ENCODE measurements at places on chromosomes 16 and 17. TPM values are rescaled to one million over a fixed set of nuclear protein-coding genes. Genes with fewer than 3 reads are reported as not detected.

GRCh38 chr16:70481929-70482536 is 27.6 kb downstream of the FCSK start:
- no peak overlapping the region for H3K4me3 ChIP-seq
- no peaks in the 10 kb centered on the region for H3K27me3 ChIP-seq
- peaks cover 33% of the 10 kb centered on the region for H3K36me3 ChIP-seq
- H3K27ac ChIP-seq, result no peak overlapping the region

DNA sequence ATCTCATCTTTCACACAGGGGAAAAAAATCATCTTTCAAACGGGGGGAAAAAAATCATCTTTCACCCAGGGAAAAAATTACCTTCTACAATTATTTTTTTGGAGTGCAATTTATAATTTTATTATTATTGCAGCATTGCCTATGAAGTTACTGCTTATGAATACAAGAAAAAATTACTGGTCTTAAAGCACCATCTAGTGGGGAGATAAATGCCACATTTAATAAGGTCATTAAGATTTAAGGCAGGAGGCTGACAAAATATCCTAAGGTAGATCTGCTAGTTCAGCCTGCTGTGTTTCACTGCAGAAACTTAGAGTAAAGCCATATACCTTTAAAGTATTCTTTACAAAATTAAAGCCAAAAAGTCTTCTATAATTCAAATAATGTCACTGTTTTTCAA is 13.7 kb downstream of the SHCBP1 start:
- no peaks in the 10 kb centered on the region for H3K27me3 ChIP-seq
- H3K27ac ChIP-seq, result no peak overlapping the region
- H3K4me1 ChIP-seq, result no peaks in the 10 kb centered on the region
- H3K4me3 ChIP-seq, result no peak overlapping the region

DNA sequence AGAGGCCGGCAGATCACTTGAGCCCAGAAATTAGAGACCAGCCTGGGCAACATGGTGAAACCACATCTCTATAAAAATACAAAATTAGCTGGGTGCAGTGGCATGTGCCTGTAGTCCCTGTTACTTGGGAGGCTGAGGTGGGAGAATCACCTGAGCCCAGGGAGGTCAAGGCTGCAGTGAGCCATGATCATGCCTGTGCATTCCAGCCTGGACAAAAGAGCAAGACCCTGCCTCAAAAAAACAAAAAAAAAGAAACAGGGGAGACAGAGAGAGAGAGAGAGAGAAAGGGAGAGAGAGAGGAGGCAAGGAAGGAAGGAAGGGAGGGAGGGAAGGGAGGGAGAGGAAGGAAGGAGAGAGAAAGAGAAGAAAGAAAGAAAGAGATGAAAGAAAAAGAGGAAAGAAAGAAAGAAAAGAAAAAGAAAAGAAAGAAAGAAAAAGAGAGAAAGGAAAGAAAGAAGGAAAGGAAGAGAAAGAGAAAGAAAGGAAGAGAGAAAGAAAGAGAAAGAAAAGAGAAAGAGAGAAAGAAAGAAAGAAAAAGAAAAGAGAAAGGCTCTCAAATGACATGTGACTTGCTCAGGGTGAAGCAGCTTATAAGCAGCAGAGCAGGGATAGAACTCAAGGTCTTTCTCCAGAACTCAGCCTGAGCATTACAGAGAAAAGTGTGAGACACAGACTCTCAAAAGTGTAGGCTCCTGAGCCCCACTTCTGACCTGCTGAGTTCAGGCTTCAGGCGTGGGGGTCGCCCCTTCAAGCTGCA is 15.5 kb downstream of the CX3CL1 start:
- no peak overlapping the region for H3K27ac ChIP-seq
- H3K4me3 ChIP-seq, result no peak overlapping the region
- H3K4me1 ChIP-seq, result 0 out of 2 replicates have a peak, but pooled peaks cover 2% of the 10 kb centered on the region

DNA sequence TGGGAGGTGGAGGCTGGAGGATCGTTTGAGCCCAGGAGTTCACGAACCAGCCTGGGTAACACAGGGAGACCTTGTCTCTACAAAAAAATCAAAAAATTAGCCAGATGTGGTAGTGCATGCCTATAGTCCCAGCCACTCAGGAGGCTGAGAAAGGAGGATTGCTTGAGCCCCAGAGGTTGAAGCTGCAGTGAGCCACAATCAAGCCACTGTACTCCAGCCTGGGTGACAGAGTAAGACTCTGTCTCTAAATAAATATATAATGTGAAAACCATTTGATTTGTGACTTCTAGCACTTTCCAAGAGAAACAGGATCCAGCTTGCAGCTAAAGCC is 459.1 kb downstream of the SOX9 start:
- no peaks in the 10 kb centered on the region for H3K4me1 ChIP-seq
- H3K27ac ChIP-seq, result no peak overlapping the region
- H3K27me3 ChIP-seq, result no peaks in the 10 kb centered on the region
- DNase-seq, result no peak
- no peak overlapping the region for H3K4me3 ChIP-seq

GRCh38 chr16:3460121-3460520 is 16.6 kb downstream of the NAA60 start:
- DNase-seq, result no peak
- peaks cover 8% of the 10 kb centered on the region for H3K4me1 ChIP-seq
- H3K27me3 ChIP-seq, result no peaks in the 10 kb centered on the region
- H3K4me3 ChIP-seq, result peak overlapping the region; percentile 96
- no peak overlapping the region for H3K27ac ChIP-seq

- DNase-seq, result no peak
- no peaks in the 10 kb centered on the region for H3K27me3 ChIP-seq
- H3K4me1 ChIP-seq, result no peaks in the 10 kb centered on the region
- no peak overlapping the region for H3K27ac ChIP-seq
Measured at GRCh38 chr17:82831041-82831817, 8.6 kb downstream of the ZNF750 start.

GRCh38 chr16:57539072-57539796 is 2.9 kb upstream of the CCDC102A start:
- no peak for DNase-seq
- no peak overlapping the region for H3K27ac ChIP-seq
- H3K4me3 ChIP-seq, result no peak overlapping the region
- H3K36me3 ChIP-seq, result peaks cover 5% of the 10 kb centered on the region
- no peaks in the 10 kb centered on the region for H3K27me3 ChIP-seq
- peaks cover 5% of the 10 kb centered on the region for H3K4me1 ChIP-seq

- peaks cover 1% of the 10 kb centered on the region for H3K36me3 ChIP-seq
- no peak overlapping the region for H3K27ac ChIP-seq
- no peaks in the 10 kb centered on the region for H3K27me3 ChIP-seq
- no peak overlapping the region for H3K4me3 ChIP-seq
- DNase-seq, result no peak
Measured at GRCh38 chr17:32124985-32125847, 17.1 kb upstream of the RHOT1 start.

- DNase-seq, result no peak
- H3K36me3 ChIP-seq, result no peaks in the 10 kb centered on the region
- no peak overlapping the region for H3K4me3 ChIP-seq
Measured at GRCh38 chr16:9545522-9546437, 454.3 kb downstream of the HAPSTR1 start.

DNA sequence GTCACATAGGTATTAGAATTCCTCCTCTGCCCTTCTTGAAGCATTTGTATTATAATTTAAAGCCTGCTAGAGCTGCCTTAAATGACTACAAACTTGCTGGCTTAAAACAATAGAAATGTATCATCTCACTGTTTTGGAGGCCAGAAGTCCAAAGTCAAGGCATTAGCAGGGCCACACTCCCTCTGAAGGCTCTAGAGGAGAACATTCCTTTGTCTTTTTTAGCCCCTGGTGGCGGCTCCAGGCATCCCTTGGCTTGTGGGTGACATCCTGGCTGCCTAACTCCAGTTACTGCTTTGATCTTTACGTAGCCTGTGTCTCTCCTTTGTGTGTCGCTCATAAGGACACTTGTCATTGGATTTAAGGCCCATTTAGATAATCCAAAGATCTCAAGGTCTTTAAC is 186.6 kb upstream of the SALL1 start:
- H3K4me1 ChIP-seq, result no peaks in the 10 kb centered on the region
- H3K27me3 ChIP-seq, result no peaks in the 10 kb centered on the region
- peak; percentile 57 for DNase-seq
- peaks cover 1% of the 10 kb centered on the region for H3K36me3 ChIP-seq
- H3K27ac ChIP-seq, result no peak overlapping the region
- no peak overlapping the region for H3K4me3 ChIP-seq

GRCh38 chr17:66355510-66355909 is 53.1 kb downstream of the PRKCA start:
- no peaks in the 10 kb centered on the region for H3K36me3 ChIP-seq
- DNase-seq, result no peak
- peaks cover 5% of the 10 kb centered on the region for H3K4me1 ChIP-seq
- no peak overlapping the region for H3K27ac ChIP-seq
- no peaks in the 10 kb centered on the region for H3K27me3 ChIP-seq
- no peak overlapping the region for H3K4me3 ChIP-seq

- H3K27ac ChIP-seq, result no peak overlapping the region
- H3K4me3 ChIP-seq, result no peak overlapping the region
- peaks cover 8% of the 10 kb centered on the region for H3K4me1 ChIP-seq
- no peak for DNase-seq
Measured at GRCh38 chr17:64081802-64082799, 47.8 kb downstream of the ERN1 start.

DNA sequence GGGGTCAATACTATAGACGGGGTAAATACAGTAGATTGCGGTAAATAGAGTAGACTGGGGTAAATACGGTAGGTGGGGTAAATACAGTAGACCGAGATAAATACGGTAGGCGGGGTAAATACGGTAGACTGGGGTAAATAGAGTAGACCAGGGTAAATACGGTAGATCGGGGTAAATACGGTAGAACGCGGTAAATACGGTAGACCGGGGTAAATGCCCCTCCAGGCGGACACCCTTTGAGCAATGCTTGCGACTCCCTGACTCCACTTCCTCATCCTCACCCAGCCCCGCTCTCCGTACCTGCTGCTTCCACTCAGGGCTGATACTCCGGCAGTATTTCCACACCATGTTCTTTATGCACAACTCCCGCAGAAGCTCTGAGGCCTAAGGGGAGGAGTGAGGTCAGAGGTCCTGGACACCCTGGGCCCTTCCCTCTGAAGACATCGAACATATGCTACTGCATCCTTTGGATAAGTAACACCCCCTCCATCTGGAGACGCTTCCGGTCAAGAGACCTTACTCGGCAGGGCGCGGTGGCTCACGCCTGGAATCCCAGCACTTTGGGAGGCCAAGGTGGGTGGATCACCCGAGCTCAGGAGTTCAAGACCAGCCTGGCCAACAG is 13.3 kb upstream of the CRK start:
- H3K4me1 ChIP-seq, result no peaks in the 10 kb centered on the region
- DNase-seq, result peak; percentile 77
- peaks cover 11% of the 10 kb centered on the region for H3K36me3 ChIP-seq
- no peak overlapping the region for H3K4me3 ChIP-seq

DNA sequence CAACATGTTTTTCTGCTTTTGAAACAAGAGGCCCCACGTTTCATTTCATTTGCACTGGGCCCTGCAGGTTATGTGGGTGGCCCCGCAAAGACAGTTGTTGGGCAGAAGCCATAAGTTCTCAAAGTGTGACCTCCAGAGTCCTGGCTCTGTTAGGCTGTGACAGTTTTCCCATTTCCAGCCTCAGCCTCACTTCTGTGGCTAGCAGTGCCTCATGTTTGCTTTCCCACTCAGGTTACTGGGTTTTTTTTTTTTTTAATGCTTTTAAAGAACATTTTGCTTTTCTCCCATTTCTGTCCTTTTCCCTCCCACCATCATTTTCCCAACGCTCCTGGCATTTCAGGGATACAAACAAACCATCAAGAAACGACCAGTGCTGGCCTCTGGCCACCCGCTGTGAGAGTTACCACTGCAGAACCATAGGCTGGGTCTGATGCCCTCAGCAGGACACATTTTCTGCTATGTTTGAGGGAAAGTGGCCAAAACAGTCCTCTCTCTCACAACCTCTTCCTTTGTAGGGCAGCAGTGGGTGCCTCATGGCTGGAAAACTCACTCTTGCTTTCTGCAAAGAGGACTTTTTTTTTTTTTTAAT is 159.0 kb upstream of the MPHOSPH6 start:
- no peaks in the 10 kb centered on the region for H3K27me3 ChIP-seq
- DNase-seq, result no peak

DNA sequence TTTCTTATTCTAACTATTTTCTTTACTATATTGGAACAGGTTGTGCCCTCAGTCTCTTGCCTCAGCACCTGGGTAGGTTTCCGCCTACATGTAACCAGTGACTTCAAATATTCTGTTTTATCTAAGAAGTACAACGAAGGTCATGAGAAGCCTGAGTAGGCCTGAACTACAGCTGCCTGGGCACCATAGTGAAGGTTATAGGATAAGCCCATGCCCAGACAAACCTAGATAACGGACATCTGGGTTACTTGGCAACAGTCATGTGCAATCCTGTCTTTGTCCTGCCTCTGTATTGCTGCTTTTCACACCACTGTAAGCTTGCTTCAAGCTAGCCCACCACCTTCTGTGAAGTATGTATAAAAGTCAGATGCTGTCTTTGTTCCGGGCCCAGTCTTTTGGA is 25.4 kb upstream of the ARL4D start:
- no peaks in the 10 kb centered on the region for H3K36me3 ChIP-seq
- DNase-seq, result no peak
- H3K27ac ChIP-seq, result no peak overlapping the region

DNA sequence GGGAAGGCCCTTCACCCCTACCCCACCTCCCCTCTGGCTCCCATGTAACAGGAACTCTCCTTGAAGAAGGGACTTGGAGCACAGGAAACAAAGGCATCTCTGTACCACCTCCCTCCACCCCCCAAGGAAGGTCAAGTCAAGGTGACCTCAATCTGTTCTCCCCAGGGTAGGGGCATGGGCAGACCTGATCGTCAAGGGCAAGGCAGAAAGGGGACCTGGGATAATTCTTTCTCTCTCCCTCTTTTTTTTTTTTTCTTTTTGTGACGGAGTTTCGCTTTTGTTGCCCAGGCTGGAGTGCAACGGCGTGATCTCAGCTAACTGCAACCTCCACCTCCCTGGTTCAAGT is 4.3 kb upstream of the STAT5A start:
- H3K27me3 ChIP-seq, result no peaks in the 10 kb centered on the region
- no peak overlapping the region for H3K27ac ChIP-seq
- peak; percentile 6 for DNase-seq
- H3K4me3 ChIP-seq, result no peak overlapping the region

The IL34 gene
- total RNA-seq, result 4.4 TPM

The OTOA gene
- 0.11 TPM for total RNA-seq

The DYNLRB2 gene
- not detected for total RNA-seq

The CA10 gene
- 0.37 TPM for total RNA-seq

The CALCOCO2 gene
- total RNA-seq, result 19.1 TPM

The CACNG5 gene
- 1.2 TPM for total RNA-seq

The TNFRSF13B gene
- 0.28 TPM for total RNA-seq

The CSH1 gene
- not detected for total RNA-seq

The NAGS gene
- total RNA-seq, result 3.7 TPM

The DNAH9 gene
- 0.22 TPM for total RNA-seq

The SCIMP gene
- total RNA-seq, result not detected

The PLA2G15 gene
- total RNA-seq, result 11.0 TPM

The NUDT7 gene
- total RNA-seq, result 6.8 TPM

The FAM171A2 gene
- 27.5 TPM for total RNA-seq

The TOP3A gene
- 63.3 TPM for total RNA-seq

The CACNG4 gene
- 6.0 TPM for total RNA-seq

The MMP2 gene
- 23.1 TPM for total RNA-seq

Measured in H9 (cell line).